ENCODE measurements at places on chromosomes 16 and 17.
A peak's percentile ranks its signal among the peaks of the same experiment; 100 is the strongest.

- DNase-seq: peak; percentile 48
Observed at GRCh38 chr17:40617678-40618240, 29.9 kb downstream of the SMARCE1 start.

DNA sequence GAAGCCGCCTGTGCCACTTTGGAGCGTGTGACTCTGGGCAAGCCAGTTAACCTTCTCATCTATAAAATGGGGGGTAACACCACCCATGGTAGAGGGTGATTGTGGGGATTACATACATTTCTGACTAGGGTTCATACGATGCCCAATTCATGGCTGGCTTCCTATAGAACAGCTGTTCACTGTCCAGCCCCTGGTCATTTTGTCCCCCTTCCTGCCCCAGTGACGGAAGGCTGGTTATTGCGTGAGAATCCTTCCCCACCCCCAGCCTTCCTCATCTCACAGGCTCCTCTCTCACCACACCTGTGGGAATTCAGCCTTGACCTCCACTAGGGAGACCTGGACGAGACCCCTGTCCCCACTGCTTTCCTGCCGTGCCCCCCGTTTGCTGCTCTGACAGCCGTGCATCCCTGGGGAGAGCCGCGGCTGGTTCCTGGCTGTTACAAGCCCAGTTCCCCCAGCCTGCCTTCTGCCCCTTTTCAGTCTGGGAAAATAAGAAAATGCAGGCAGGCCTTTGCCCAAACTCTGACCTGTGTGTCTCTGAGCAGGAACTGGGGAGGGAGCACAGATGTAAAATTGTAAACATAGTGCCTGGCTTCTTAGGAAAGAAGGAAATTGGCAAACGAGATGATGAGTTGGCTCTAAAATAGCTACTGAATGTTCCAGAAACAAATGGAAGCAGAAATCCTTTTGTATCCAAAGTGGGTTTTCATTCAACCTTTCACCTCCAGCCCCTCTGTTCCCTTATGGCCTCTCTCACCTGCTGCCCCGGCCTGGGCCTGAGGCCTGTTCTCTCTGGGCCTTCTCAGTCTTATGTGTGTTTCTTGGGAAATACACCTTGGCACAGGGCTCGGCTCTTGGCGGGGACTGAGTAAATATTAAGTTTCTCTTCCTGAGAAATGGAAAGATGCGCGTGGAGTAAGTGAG lies 67.3 kb downstream of the OR1D5 start:
- no peak for DNase-seq

GRCh38 chr17:78264590-78264989 lies 33.2 kb downstream of the TMEM235 start:
- DNase-seq: no peak

DNA sequence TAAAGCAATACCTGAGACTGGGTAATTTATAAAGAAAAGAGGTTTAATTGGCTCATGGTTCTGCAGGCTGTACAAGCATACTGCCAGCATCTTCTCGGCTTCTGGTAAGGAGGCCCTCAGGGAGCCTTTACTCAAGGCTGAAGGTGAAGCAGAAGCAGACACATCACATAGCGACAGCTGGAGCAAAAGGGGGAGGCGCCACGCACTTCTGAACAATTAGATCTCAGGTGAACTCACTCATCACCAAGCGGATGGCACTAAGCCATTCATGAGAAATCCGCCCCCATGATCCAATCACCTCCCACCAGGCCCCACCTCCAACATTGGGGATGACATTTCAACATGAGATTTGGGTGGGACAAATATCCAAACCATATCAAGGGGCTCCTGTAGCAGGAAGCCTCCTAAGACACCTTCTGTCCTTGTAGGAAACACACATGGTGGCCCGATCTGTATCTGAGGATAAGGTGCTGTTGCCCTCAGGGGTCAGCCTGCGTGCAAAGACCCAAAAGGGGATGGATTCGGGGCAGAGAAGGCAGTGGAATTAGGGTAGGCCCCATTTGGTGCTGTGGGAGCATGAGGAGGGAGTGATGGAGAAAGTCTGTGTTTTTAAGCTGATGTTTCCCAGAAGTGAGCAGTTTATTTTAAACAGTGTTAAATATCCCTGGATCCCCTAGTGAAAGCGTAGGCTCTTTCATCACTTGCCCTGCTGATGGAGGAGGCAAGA lies 23.0 kb downstream of the IL21R start:
- DNase-seq: no peak
